Stimulated activated CD8-positive, alpha-beta memory T cell treated with anti-CD3 and anti-CD28 coated beads, Interleukin-4, amount 100 ng/mL, for 24 hours (primary cell): ENCODE measurements at places on chromosomes 13 and 19.

DNA sequence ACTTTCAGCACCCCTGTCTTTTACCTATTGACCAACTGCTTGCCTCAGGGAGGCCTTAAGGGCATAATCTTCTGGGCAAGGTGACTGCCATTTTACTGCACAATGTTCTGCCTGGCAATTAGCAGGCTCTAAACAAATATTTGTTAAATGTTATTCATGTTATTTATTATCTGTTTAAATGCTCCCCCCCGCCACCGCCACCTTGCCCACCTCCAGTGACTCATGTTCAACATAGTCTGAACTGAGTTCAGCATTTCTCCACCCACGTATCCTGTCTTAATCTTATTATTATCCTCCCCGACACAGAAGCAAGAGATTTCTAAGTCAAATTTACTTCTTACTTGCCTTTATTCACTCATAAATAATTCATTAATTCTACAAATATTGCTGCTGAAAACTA is 144.8 kb downstream of the LIG4 start:
- no peak for DNase-seq

DNA sequence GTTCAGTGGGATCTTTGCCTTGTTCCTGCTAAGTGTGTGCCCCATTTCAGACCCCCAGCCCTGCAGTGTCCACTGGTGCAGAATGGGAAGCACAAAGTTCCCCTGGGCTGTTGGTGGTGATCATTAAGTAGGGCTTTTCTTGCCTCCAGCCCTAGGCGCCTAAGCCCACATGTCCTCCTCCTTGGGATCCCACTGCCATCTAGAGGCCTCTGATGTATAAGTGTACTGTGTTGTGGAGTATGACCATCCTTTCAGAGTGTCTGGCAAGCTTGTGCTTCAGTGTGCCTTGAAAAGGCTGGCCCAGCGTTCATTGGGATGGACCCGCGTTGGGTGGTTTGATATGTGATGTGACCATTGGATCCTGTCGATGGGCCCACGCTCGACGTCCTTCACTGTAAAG is 71.2 kb downstream of the WASF3 start:
- no peak for DNase-seq

DNA sequence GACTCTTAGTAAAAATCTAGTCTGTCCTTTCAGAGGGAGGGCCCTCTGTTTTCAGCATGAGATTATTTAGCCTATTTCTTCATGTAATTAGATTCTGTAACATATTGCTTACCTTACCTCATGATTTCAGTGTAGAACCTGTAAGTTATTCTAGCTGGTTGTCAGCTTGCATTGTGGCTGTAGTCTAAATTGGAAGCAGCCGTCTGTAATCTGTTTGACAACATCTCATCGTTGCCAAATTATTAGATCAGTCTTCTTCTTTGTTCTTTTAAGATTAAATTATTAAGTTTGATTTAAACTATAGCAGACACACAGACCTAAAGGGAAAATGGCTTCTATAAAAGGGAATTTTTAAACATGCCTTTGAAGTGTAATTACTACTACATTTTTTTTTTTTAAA is 34.8 kb downstream of the SLAIN1 start:
- no peak for DNase-seq

DNA sequence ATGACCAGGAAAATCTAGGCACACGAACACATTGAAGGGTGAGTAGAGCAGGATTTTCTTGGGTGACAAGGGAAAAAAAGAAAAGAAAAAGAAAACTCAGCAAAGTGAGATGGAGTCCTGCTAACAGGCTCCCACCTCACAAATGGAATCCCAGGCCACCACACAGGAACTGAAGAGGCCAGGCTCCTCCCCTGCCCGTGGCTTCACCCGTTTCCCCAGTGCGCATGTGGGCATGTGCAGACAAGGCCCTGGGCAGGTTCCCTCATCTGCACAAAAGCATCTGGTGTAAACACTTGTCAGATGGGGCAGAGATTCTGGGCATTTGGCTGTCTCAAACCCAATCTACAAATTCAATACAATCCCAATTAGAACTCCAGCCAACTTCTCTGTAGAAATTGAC is 24.5 kb downstream of the CFAP97D2 start:
- peak; percentile 25 for DNase-seq

GRCh38 chr13:64912141-64912540 is 2318.0 kb downstream of the PCDH9 start:
- DNase-seq: no peak

- no peak for DNase-seq
Observed at GRCh38 chr19:23262920-23263319, 12.7 kb upstream of the ZNF724 start.

- DNase-seq: no peak
Observed at GRCh38 chr13:78317030-78317429, 286.3 kb downstream of the POU4F1 start.
